Omental fat pad (tissue), 4 donors: ENCODE measurements at places on chromosomes 16 and 17.

GRCh38 chr16:27777527-27777926 lies 227.6 kb downstream of the KATNIP start:
- no peak for DNase-seq

DNA sequence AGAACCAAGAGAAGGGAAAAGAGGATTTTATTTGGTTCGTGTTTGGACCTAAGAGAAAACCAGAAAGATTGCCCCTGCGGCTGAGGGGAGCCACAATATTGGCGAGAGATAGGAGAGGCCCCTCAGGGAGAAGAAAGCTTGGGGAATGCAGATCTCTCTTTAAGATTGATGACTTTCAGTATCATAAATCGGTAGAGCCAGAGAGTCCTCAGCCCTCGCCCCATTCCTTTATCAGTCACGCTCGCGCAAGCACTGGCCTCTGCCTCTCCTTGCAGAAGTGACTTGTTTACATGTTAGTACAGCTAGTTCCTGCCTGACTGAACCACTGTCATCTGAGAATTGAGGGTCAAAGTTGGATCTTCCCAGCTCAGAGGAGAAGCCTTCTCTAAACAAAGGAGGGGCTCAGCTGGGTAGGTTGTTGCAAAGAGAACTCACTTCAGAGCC lies 21.5 kb upstream of the KRT19 start:
- no peak for DNase-seq

DNA sequence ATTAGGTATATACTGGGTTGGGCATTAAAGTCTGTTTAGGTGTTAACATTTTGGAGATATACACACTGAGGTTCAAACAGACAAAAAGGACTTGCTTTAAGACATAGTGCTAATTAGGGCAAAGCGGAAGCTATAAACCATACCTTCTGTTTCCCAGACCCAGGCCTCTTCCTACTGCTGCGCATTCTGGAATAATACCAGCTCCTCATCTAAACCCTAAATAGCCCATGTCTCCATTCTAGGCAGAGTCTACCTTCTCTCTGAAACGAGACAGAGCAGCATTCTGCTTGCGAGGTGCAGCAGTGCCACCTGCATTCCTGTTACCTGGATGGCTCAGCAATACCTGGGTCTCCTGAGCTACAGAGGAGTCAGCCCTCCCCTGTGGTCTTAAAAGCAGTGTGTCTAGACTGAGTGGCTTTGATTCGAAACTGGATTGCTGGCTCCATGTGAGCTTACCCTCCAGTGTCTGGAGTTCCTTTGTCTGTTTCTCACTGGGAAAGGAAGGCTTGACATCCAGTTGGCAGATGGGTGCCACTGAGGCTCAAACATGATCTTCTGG lies 6.4 kb downstream of the YPEL2 start:
- DNase-seq: no peak

- no peak for DNase-seq
These were observed 31.3 kb downstream of the CD300LB start for GRCh38 chr17:74499992-74500391.

DNA sequence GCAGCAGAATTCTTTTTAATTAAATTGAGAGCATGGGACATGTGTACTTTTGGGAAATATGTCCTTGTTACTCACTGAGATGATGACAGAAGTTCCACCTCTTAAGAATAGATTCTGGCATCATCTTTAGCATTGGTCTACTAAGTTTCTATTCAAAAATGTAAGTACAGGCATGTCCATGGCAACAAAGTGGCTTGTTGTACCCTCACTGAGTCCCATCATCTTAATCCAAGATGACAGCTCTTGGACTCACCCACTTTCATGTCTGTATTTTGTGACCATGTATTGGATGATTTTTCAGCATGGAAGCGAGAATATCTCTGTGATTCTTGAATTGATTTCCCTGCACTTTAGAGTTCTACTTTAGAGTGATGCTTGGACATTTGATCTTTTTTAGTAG lies 33.1 kb upstream of the NAGLU start:
- DNase-seq: no peak

DNA sequence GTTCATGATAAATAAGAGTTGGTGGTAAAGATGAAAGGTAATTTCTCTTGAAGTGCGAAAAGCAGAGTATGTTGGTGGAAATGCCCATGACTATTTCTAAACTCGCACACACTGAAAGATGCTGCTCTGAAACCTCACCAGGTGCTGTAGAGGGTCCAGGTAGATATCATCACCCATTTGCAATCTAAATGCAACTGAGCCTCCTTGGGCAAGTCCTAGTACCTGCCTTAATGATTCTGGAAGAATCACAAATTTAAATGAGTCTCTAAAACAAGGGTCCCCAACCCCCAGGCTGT lies 5.9 kb upstream of the MMD start:
- no peak for DNase-seq

- DNase-seq: no peak
These were observed 10.5 kb upstream of the ALDOA start for GRCh38 chr16:30054959-30055553.

GRCh38 chr16:57084257-57084770 lies 8.1 kb upstream of the CPNE2 start:
- no peak for DNase-seq

- DNase-seq: no peak
These were observed 116.2 kb downstream of the C17orf67 start for GRCh38 chr17:56717471-56717870.

GRCh38 chr16:29844575-29845331 lies 18.3 kb downstream of the CDIPT start:
- no peak for DNase-seq

DNA sequence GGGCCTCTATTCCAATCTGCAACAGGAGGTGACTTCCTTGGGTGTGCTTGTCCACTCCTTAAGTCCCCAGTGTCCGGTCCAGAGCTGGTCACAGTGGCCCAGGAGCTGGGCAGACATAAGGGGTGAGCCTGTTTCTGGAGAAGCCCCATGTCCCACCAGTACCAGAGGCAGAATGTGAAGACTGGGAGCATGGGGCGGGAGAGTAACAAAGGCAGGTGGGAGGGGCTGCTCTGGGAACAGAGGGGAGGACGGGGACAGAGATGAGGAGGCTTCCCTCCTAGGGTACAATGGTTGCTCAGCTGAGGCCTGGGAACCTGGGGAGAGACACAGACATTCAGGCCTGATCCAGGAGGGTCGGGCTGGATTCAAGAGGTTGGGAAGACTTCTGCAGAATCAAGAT lies 323.3 kb upstream of the TNRC6C start:
- no peak for DNase-seq

- no peak for DNase-seq
These were observed 7.1 kb downstream of the NTN1 start for GRCh38 chr17:9028202-9028987.

GRCh38 chr17:13113821-13114525 lies 96.1 kb upstream of the ELAC2 start:
- no peak for DNase-seq

DNA sequence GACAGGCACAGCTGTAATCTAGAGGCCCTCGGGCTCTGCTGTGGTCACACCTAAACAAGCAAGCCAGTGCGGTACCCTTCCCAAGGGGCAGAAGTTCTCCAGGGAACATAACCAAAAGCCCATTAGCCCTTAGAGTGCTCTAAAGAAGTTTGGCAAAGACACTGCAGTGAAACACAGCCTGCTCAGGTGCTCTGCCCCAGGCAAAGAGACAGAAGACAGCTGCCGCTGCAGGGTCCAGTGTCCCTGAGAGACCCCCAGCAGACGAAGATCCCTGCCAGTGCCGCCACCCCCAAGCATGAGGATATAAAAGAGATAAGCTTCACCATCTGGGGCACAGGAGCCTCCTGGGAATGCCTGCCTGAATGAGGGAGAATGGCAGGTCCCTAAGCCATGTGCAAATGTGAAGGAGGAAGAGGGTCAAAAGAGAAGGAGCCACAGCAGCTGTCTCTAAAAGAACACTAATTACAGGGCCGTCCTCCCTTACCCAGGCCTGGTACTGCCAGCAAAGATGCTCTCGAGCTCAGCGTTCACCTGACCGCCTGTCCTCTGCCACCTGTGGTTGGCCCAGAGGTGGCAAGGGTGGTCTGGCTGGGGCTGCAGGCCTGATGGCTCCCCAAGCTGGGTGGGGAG lies 29.7 kb downstream of the CUEDC1 start:
- DNase-seq: no peak

DNA sequence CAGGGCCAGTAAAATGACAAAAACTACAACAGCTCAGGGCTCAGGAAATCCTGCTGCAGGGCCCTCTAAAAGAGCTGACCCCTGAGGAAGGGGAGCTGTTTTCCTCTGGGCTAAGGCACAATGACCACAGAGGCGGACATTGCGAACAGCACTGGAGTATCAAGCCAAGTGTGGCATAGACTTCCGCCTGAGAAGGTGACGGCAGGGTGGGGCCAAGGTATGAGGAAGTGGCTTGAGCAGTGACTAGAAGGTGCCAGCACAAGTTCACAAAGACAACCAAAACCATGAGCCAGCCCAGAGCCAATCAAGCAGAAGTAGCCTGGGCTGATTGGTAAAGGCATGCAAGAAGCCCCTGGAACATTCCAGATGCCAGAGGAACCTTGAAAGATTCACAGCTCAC lies 13.9 kb downstream of the ERN2 start:
- no peak for DNase-seq
